ENCODE measurements at places on chromosomes 2 and 18. TPM values are rescaled to one million over a fixed set of nuclear protein-coding genes. Genes with fewer than 3 reads are reported as not detected.

The ZBTB7C gene
- not detected for total RNA-seq

The RNU2-63P gene
- total RNA-seq = not detected

The PIKFYVE gene
- total RNA-seq = 21.7 TPM

The SLC16A14 gene
- total RNA-seq = 1.2 TPM

The CD207 gene
- total RNA-seq = not detected

The CHRND gene
- total RNA-seq = not detected

The POTEJ gene
- not detected for total RNA-seq
